ENCODE measurements at places on chromosomes 4 and X.

DNA sequence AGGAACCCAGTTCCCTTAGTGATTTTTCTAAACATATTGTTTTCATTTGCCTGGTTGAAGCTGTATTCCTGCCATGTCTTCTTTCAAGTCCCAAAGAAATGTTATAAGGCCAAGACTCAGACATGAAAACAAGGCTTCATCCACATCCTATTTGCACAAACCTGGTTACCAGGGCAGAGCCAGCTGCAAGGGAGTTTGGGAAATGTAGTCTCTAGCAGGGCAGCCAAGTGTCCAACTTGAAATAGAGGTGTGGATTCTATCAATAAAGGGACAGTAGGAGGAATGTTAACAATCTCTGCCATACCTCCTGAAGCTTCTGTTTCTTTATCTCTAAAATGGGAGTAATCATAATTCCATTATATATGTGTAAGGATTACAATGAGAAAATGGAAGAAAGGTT is 56.6 kb downstream of the INTS12 start:
- no peak for DNase-seq

GRCh38 chr4:94680176-94680862 is 77.4 kb upstream of the BMPR1B start:
- no peak for DNase-seq

- no peak for DNase-seq
These were observed 713.8 kb downstream of the RAB28 start for GRCh38 chr4:12770351-12770750.

- DNase-seq: no peak
These were observed 61.6 kb upstream of the PRPS1 start for GRCh38 chrX:107566604-107567262.

GRCh38 chrX:41421071-41421729 is 25.9 kb upstream of the NYX start:
- DNase-seq: no peak

- no peak for DNase-seq
These were observed 166.0 kb upstream of the HAND2 start for GRCh38 chr4:173696011-173696410.

DNA sequence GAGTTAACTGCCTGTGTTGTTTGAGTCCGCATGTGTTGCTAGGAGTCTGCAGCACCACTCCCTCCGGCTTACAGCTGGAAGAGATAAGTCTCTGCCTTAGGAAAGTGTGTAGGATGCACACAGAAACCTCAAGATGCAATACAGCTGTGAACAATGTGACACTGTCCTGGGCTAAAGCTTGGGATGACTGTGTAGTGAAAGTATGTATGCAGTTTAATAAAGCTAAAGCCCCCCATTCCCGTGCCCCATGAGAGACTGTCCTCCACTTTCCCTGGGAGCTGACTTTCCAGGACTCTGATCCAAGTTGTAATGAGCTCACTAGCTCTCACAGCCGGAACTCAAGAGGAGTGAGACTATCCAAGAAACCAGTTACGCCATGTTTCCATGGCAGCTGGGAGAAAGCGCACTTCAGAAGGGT is 156.6 kb upstream of the FTHL17 start:
- no peak for DNase-seq
